SJSA1 (cell line): ENCODE measurements at places on chromosomes 6 and 20. TPM values are rescaled to one million over a fixed set of nuclear protein-coding genes. Genes with fewer than 3 reads are reported as not detected.

DNA sequence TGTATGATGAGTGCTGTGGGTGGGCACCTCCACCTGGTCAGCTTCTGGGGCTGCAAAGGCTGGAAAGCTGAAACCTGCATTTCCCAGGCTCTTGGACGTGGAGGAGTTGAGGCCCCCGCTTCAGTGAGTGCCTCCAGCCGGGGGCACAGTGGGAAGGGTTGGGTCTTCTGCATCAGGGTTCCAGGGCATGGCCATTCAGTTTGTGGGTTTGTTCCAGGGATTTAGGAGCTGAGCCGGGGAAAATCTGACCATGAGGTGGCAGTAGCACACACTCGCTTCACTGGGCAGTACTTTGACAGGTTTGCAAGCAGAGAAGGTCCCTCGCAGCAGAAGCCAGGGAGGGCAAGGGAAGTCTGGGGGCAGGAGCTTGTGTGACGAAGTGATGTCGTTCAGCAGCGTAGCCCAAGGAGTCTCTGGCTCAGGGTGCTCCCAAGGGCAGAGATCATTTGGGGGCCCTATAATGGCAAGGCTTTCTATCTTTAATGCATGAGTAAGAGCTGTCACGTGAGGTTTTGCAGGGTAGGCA, 69.5 kb upstream of the SULF2 start:
- peaks cover 9% of the 10 kb centered on the region for H3K27me3 ChIP-seq
- H3K4me3 ChIP-seq, result no peak overlapping the region
- no peak overlapping the region for H3K27ac ChIP-seq

The TBCC gene
- total RNA-seq, result 51.0 and 73.6 TPM in 2 replicates

GRCh38 chr6:79656134-79656533, 25.0 kb downstream of the SH3BGRL2 start:
- no peak overlapping the region for H3K27ac ChIP-seq
- no peaks in the 10 kb centered on the region for H3K27me3 ChIP-seq
- H3K36me3 ChIP-seq, result no peaks in the 10 kb centered on the region
- no peak overlapping the region for H3K4me3 ChIP-seq
- DNase-seq, result no peak
- no peaks in the 10 kb centered on the region for H3K4me1 ChIP-seq

GRCh38 chr20:59291740-59292383, 8.5 kb upstream of the EDN3 start:
- H3K27me3 ChIP-seq, result peaks cover under 1% of the 10 kb centered on the region
- no peak overlapping the region for H3K27ac ChIP-seq
- no peaks in the 10 kb centered on the region for H3K4me1 ChIP-seq
- no peak for DNase-seq
- no peak overlapping the region for H3K4me3 ChIP-seq

DNA sequence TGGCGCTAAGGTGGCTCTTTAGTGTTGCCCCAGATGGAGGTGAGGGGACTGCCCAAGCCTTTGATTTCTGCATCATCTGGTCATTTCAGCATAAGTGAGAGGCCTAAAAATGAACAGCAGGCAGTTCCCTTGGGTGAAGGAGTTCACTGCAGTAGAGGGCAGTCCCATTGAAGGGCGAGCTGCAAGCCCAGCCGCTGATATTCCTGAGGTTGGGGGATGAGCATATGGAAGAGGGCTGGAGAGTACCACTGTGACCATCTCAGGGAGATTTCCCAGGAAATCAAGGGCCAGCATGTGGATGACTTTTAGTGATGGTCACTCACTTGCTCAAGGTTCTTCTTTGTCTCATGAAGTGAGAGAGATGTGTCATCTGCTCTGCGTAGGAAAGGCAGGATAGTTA, 9.3 kb downstream of the TOX2 start:
- no peak for DNase-seq
- H3K4me1 ChIP-seq, result peaks cover 66% of the 10 kb centered on the region
- no peak overlapping the region for H3K4me3 ChIP-seq
- peaks cover 6% of the 10 kb centered on the region; the same call in 1 of the 2 replicates for H3K36me3 ChIP-seq
- H3K27me3 ChIP-seq, result no peaks in the 10 kb centered on the region

The CFAP61 gene
- not detected in 2 replicates for total RNA-seq

DNA sequence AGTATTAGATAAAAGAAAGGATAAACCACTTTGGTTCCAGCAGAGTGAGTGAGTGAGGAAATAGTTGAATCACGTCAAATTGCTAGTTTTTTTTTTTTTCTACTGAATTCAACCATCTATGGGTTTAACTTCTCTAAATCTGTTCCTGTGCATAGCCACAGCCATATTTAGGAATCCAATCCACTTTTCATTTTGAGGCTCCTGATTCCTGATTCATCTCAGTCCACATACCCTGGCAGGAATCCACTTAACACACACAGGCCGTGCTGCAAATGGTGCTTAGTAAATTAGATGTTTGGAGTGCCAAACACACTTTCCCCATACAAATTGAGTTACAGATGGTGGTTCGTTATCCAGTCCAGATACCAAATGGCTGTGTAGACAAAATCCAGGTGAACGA, 220.3 kb downstream of the ALDH8A1 start:
- H3K27ac ChIP-seq, result no peak overlapping the region
- peaks cover 1% of the 10 kb centered on the region for H3K4me1 ChIP-seq
- no peak for DNase-seq
- no peaks in the 10 kb centered on the region for H3K27me3 ChIP-seq
- H3K4me3 ChIP-seq, result no peak overlapping the region
- H3K36me3 ChIP-seq, result no peaks in the 10 kb centered on the region

DNA sequence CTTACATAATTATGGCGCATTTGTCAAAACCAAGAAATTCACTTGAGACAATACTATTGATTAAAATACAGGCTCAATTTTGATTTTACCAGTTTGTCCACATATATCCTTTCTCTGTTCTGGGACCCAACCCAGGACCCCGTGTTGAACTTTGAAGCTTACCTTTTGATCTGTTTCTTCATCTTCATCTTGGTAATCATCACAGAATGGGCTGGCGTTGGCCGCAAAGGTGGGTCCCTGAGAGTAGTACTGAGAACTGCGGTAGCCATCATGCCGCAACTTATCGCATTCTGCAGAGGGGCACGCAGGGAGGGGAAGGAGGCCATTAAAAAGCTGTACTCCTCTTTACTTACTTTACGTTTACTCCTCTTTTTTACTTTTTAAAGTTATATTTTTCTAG, 26.1 kb downstream of the NHSL1 start:
- H3K4me1 ChIP-seq, result peaks cover 10% of the 10 kb centered on the region; the same call in 1 of the 2 replicates
- no peak overlapping the region for H3K27ac ChIP-seq
- H3K4me3 ChIP-seq, result no peak overlapping the region
- no peaks in the 10 kb centered on the region for H3K27me3 ChIP-seq
- DNase-seq, result no peak
- H3K36me3 ChIP-seq, result peaks cover 7% of the 10 kb centered on the region

DNA sequence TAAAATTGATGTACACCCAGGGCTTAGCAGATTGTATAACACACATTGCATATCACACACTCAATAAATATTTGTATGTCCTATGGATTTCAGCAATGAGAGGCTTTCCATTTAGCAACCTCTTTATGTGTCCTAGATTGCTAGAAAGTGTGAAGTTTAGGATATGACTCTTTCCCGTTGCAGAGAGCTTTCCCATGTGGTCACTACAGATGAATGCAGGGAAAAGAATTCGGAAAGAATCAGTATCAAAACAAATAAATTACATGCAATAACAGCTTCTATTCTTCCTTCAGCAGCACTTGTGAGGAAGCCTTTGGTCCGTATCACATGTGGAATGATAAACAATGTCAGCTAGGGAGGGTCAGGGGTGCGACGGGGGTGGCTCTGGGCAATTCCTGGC, 870.1 kb downstream of the C6orf118 start:
- H3K36me3 ChIP-seq, result no peaks in the 10 kb centered on the region
- DNase-seq, result no peak
- no peak overlapping the region for H3K27ac ChIP-seq
- no peaks in the 10 kb centered on the region for H3K27me3 ChIP-seq
- H3K4me1 ChIP-seq, result no peaks in the 10 kb centered on the region

The ULBP1 gene
- 0.03 TPM in 1 of 2 replicates, not detected in the other for total RNA-seq

DNA sequence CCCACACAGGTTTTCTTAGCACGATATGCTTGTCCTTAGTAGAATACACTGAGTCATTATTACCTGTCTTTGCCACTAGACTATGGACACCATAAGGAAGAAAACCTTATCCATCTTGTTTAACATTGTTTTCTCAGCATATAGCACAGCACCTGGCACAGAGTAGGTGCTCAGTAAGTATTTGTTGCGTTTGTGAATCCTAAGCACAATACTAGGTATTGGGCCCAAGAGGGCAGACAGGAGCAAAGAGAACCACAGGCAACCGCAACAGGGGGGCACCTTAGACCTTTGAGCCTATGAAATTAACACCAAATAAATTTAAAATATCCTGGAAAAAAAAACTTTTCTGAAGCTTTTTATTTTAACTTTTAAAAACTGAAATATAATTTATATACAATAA, 3.7 kb upstream of the NCOA6 start:
- H3K27me3 ChIP-seq, result peaks cover 10% of the 10 kb centered on the region
- no peak overlapping the region for H3K27ac ChIP-seq
- DNase-seq, result no peak
- H3K4me3 ChIP-seq, result no peak overlapping the region
- H3K4me1 ChIP-seq, result peaks cover 9% of the 10 kb centered on the region
- peaks cover 6% of the 10 kb centered on the region for H3K36me3 ChIP-seq

- no peaks in the 10 kb centered on the region for H3K36me3 ChIP-seq
- H3K27ac ChIP-seq, result peak overlapping the region; percentile 94
- H3K4me1 ChIP-seq, result peaks cover 56% of the 10 kb centered on the region
- no peak for DNase-seq
- no peaks in the 10 kb centered on the region for H3K27me3 ChIP-seq
These were observed 4.4 kb downstream of the EFHC1 start for GRCh38 chr6:52424513-52424912.

DNA sequence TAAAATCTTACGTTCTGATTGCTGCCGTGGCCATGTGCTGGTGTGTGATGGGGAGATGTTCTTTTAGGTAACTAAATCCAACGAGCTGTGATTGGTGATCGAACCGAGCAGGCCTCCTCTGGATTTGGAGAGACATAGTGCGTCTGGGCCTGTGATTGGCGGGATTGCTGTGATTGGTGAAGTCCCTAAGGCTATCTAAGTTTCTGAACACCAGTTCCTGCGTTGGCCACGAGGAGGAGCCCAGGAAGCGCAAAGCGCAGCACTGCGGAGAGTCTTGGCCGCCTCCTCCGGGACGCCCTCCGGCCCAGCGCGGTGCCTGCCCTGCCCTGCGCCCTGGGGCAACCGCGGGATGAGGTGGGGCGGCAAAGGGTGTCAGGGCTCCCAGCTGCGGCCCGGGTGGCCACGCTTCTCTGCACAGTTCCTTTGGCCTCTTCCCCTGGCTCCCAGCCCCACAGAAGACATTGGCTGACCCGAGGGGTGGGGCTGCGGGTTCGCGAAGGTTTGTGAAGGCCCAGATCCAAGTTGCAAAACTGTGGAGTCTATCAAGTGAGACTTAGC, 33.0 kb downstream of the HNF4A start:
- no peaks in the 10 kb centered on the region for H3K27me3 ChIP-seq
- no peak overlapping the region for H3K27ac ChIP-seq
- H3K36me3 ChIP-seq, result no peaks in the 10 kb centered on the region
- peaks cover 5% of the 10 kb centered on the region; the same call in 1 of the 2 replicates for H3K4me1 ChIP-seq
- DNase-seq, result peak; percentile 46

DNA sequence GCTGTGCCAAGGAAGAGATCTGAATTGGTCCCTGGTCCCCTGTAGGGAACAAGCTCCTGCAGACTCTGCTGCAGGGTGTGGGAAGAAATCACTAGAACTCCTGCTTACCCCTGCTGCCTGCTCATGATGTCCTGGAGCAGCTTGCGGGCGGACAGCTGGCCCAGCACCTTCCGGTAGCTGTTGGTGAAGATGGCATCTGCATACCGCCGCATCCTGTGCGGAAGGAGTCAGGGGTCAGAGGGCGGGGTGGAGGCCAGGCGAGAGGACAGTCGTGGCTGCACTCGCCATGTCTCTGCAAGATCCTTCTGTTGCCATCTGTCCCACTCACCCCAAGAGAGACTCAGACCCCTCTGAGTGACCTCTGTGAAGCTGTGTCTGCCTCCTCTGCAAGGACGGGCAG, 5.3 kb downstream of the GHRH start:
- no peaks in the 10 kb centered on the region for H3K36me3 ChIP-seq
- H3K27ac ChIP-seq, result no peak overlapping the region
- H3K4me3 ChIP-seq, result no peak overlapping the region
- DNase-seq, result no peak

GRCh38 chr6:39037082-39037508, 11.5 kb upstream of the GLP1R start:
- H3K27ac ChIP-seq, result no peak overlapping the region
- no peaks in the 10 kb centered on the region for H3K36me3 ChIP-seq
- DNase-seq, result no peak
- peaks cover 20% of the 10 kb centered on the region for H3K27me3 ChIP-seq
- H3K4me3 ChIP-seq, result no peak overlapping the region

The ADGRB3 gene
- not detected in 2 replicates for total RNA-seq
